Posterior vena cava (tissue), 2 donors: ENCODE measurements at places on chromosomes 1 and 21. TPM values are rescaled to one million over a fixed set of nuclear protein-coding genes. Genes with fewer than 3 reads are reported as not detected.

Gene HEYL
- total RNA-seq: 47.1 TPM

Gene SAMSN1
- total RNA-seq: 12.8 TPM

Gene SLC1A7
- total RNA-seq: 2.5 TPM

Gene S100A2
- 1.5 TPM for total RNA-seq

Gene S100A16
- 99.2 TPM for total RNA-seq

Gene CCDC30
- 4.6 TPM for total RNA-seq

Gene NTRK1
- 3.5 TPM for total RNA-seq

Gene RGS16
- total RNA-seq: 3.1 TPM

Gene TMEM61
- 3.0 TPM for total RNA-seq

Gene SMIM34
- total RNA-seq: not detected

Gene EPHA10
- total RNA-seq: not detected

Gene LCE1A
- total RNA-seq: not detected

Gene TBX15
- total RNA-seq: 4.8 TPM

Gene IFNLR1
- total RNA-seq: 0.51 TPM
